ENCODE measurements at places on chromosomes 6 and 20.

GRCh38 chr6:35223396-35223795, 9.6 kb downstream of the SCUBE3 start:
- DNase-seq = no peak

DNA sequence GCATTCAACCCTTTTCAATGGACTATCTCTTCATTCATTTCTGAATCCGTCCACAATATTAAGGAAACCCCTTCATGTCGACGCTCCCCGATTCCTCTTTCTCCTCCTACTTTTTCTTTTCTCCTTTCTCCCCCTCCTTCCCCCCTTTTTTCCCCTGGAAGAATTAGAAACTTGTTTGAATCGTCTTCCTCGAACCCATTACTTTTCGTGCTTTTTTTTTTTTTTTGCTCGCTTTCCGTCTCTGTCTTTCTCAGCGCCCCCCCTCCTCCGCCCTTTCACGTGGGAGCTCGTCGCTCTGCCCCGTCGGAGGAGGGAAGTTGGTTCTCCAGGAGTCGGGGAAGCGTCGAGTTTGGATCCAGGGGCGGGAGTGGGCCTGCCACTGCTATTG, 2.3 kb upstream of the NKX2-2 start:
- no peak for DNase-seq

DNA sequence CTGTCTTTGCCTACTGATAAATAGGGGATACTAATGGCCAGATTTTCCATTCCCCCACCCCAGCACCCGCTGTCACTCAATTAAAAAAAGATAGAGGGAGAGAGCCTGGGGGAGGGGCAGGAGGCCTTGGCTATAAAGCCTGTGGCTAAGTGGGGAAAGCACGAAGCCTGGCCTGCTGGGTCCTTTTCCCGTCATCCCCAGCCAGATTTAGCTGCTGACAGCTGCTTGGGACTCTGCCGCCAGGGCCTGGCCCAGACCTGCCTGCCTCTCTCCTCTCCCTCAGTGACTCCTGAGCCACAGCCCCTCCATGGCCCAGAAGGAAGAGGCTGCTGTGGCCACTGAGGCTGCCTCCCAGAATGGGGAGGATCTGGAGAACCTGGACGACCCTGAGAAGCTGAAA, at the start of gene APOBEC2:
Gene APOBEC2, plus strand, starts transcription at position 162 of the 400 bp plus-strand sequence. Its CDS starts 146 bp downstream, at position 308.
- no peak for DNase-seq

DNA sequence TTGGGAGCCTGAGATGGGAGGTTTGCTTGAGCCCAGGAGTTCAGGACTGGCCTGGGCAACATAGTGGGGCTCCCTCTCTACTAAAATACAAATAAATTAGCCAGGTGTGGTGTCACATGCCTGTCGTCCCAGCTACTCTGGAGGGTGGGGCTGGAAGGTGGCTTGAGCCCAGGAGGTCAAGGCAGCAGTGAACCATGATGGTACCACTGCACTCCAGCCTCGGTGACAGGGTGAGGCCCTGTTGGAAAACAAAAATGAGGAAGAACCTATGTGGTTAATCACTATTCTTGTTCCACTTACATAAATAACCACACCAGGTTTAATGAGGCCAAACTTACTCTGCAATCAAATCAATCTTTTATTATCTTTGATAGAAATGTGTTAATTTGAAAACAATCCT, 5.4 kb downstream of the PPDPF start:
- no peak for DNase-seq

- DNase-seq = no peak
These were observed 105.4 kb downstream of the NOL4L start for GRCh38 chr20:32479697-32480171.

DNA sequence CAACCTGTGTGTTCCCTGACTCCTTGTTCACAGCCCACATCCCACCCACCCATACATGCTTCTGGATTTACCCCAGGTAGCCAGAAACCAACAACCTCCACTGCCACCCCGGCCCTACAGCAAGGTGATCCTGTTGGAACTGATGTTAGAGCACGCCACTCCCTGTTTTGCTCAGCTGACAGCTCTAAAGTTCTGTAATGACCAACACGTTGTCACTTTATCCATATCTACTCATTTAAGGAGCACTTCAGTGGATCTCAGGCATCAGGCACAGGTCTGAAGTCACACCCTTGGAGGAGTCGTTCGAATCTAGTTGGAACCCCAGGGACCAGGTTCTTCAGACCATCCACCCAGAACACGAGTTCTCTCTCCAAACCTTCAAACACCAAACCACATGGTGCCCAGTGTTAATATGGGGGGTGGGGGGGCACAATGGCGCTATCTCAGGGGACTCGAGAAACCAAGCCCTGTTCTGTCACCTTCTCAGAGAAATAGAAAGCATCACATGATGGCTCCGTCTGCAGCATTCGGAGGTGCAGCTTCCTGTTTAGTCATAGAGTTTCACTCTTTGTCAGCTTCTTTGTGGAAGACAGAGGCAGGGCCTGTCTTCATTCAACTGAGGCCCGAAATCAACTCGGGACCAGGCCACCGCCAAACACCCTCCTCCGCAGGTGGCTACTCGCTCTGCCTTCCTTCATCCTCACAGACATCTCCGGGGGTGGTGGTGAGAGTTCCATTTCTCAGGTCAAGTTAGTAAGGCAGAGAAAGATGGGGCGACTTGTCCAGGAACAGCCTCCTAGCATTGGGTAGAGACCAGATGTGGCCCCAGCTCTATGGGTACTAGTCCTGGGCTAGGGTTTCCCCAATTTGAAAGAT, 142.2 kb downstream of the NFATC2 start:
- DNase-seq = no peak

- DNase-seq = no peak
These were observed 997 bp upstream of the FBXO30 start for GRCh38 chr6:145815309-145816274.

GRCh38 chr6:157795841-157796240, 27.2 kb upstream of the SNX9 start:
- no peak for DNase-seq

DNA sequence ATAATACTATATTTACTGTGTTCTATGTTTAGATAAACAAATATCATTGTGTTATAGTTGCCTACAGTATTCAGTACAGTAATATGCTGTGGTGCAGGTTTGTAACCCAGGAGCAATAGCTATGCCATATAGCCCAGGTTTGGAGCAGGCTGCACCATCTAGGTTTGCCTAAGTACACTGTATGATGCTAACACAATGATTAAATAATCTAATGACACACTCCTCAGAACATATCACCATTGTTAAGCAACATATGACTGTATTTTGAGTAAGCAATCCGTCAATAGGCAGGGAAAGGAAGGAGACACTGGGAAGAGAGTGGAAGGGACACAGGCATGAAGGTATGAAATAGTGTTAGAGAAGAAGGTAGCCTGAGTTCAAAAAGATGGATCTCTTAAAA, 369.9 kb downstream of the PKHD1 start:
- no peak for DNase-seq

- no peak for DNase-seq
These were observed 669.5 kb downstream of the MAFB start for GRCh38 chr20:40019510-40019909.

GRCh38 chr6:127015858-127016257, 102.6 kb upstream of the RSPO3 start:
- DNase-seq = no peak

- DNase-seq = no peak
These were observed 27.1 kb downstream of the PRND start for GRCh38 chr20:4748847-4749246.

DNA sequence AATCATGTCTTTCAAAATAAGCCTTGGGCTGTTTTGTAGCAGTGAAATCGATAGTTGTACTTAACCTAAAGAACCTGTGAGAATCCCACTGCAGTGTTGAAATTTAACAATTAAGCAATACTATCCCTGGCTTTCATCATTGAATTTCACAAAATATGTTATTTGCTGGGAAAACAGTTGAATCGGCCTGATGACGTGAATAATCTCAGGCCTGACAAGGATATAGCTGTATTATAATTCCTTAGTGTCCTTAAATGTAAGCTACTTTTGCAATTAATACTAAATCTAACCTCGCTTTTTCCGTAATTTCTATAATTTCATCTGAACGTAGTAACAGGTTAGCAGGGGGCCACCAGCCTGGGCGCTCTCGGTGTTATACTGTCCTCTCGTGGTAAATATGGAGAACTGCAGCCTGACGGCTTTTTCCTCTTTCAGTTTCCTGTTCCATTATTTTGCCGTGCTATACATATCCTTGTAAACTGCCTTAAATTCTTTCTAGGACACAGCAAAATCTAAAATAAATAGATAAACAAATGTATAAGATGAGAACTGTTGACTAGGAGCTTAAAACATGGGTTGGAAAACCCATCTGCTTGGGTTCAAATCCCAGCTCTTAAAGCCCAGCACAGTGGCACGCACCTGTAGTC, 24.0 kb downstream of the MTFR2 start:
- peak; percentile 72 for DNase-seq

DNA sequence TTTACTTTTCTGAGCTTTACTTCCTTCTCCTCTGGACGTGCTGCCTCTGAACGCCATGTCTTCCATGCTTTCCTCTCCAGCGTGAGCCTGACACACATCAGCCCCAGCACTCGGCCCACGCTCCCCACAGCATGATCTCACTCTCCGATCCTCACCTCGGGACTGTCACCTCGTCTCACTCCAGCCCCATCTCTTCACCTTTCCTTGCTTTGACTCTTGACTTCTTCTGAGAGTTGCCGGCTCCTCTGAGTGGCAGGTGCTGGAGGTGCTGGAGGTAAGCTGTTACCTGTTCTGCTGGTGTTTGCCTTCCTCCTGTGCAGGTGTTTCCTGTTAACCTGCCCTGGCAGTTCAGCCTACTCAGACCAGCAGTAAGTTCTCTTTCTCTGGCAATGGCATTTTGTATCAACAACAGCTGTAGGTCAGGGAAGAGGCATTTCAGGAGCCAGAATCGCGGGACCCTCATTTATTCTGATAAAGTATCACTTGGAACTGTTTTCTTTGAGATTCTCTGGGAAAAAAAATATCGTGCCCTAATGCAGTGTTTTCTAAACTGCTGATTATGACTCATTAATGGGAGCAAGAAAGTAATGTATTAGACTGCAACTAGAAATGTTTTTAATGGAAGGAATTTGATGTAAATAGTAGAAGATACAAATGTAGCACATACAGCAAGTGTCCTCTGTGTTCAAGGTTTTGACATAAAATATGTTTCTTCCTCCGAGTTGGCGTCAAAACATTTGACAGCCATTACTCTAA, 106.5 kb downstream of the ARID1B start:
- no peak for DNase-seq

DNA sequence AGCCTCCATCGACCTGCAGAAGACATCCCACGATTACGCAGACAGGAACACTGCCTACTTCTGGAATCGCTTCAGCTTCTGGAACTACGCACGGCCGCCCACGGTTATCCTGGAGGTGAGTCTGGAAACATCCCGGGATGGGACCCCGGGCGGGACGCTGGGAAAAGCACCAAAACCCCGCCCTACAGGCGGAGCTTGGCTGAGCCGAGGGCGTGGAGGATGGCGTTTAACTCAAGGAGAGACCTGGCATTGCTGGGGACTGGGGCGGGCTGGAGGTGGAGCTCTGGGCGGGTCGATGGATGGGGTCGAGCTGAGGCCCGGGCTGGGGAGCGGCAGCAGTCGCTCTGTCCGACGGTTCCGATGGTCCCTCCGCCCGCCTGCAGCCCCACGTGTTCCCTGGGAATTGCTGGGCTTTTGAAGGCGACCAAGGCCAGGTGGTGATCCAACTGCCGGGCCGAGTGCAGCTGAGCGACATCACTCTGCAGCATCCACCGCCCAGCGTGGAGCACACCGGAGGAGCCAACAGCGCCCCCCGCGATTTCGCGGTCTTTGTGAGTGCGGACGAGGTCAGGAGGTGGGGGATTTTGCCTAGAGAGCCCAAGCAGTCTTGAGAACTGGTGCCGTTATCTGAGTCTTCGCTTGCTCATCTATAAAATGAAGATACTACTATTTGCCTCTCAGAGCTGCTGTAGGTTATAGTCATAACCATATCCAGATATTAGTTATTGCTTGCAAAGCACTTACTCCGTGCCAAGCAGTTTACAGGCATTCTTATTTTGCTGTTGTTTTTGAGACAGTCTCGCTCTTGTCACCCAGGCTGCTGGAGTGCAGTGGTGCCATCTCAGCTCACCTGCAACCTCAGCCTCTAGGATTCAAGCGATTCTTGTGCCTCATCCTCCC, 3.8 kb downstream of the SPAG4 start:
- peak; percentile 55 for DNase-seq

GRCh38 chr6:136411453-136412354, 122.1 kb upstream of the BCLAF1 start:
- DNase-seq = no peak

DNA sequence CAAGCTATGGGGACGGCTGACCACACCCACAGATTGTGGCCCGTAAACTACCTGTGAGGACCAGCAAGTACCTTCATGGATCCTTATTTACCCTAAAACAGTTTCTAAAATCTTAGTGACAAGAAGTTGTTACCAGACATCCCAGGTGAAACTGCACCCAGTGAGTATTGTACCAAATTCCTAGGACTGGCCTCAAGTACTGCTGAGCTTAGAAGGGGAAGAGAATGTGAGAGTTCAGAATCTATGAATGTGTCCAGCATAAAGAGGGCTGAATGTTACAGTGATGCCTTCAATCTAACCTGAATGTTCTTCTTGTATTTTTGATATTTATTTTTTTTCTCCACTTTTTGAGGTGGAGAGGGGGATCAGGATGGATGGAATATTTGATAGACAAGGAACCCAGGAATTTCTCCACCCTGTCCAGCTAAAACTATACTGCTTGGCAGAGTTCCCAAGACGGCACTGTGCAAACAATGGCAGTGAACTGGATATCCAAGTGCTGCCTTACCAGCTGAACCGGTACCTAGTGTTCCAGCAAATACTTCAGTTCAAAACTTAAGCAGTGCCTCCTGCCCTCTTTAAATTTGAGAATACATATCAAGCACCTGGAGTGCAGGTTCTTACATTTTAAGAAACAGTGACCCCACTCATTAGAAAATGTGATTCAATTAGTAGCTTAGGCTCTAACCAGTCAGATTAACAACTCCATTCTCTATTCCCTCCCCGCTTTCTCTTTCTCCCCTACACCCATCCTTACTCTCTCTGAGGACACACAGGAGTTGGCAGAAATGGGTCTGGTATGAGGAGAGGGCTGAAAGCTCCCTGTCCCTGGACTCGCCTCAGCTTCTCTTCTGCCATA, 427.3 kb upstream of the FLRT3 start:
- no peak for DNase-seq
